DMS79 treated with DMSO at 0.1 percent for 48 hours (cell line): ENCODE measurements at places on chromosomes 3 and 15.

GRCh38 chr3:21927261-21927660, 176.3 kb upstream of the ZNF385D start:
- DNase-seq: no peak

DNA sequence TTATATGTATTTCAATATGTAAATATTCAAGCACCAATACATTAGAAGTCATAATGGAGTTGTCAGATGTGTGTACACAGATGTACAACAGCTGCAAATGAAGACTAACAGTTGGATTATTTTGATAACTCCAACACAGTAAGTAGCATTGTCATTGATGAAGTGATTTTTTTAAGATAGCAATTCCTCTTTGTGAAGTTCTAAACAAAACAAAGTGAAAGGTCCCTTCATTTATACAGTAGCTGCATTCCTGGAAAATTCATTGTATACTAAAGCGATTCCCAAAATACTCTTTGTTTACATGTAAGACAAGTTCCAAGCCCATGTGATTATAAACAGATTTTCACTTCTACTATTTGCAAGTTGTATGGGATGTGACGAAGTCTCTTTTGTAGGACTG, 114.7 kb downstream of the B3GALNT1 start:
- no peak for DNase-seq

- DNase-seq: no peak
Measured at GRCh38 chr15:75835990-75836958, 7.0 kb upstream of the UBE2Q2 start.

DNA sequence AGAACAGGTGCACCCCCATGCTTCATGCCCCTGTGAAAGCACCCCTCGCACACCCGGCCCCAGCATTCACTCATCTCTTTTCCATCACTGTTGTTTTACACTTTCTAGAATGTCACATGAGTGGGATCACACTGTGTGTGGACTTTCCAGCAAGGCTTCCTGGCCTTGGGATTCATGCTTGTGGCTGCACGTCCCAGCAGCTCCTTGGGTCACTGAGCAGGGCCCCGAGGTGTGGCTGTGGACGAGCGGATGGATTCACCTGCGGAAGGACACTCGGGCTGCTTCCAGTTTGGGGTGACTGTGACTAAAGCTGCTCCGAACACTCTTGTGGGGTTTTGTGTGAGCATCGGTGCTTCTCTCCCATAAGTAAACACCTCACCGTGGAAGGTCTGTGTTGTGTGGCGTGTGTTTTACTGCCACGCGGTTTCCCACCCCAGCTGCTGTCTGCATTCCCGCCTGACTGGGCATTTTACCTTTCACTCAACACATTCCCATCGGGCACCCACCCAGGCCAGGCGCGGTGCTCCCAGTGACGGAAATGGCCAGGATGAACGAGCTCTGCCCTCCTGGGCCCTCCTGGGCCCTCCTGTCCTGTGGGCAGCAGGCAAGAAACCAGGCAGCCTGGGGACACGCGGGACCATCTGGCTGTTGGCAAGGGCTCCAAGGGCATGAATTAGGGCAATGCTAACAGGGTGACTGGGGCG, 41.4 kb downstream of the DNAJB8 start:
- DNase-seq: no peak

DNA sequence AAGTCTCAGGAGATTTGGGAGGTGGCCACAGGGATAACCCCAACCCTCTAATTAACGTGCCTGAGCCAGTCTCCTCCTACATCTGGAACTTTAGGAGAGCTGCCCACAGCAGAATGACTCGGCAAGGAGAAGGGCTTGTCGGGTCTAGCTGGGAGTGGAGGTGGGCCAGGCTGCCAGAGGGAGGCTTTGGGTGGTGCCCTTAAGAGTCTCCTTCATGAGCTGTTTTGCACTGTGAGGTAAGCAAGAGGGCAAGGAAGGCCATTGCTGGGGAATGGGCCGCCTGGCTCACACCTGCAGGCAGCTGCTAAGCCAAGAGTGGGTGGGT, 3.6 kb upstream of the TNK2 start:
- DNase-seq: no peak

- no peak for DNase-seq
Measured at GRCh38 chr15:72902919-72903260, 119.3 kb upstream of the ADPGK start.

- no peak for DNase-seq
Measured at GRCh38 chr15:62942428-62942827, 100.1 kb upstream of the TPM1 start.

DNA sequence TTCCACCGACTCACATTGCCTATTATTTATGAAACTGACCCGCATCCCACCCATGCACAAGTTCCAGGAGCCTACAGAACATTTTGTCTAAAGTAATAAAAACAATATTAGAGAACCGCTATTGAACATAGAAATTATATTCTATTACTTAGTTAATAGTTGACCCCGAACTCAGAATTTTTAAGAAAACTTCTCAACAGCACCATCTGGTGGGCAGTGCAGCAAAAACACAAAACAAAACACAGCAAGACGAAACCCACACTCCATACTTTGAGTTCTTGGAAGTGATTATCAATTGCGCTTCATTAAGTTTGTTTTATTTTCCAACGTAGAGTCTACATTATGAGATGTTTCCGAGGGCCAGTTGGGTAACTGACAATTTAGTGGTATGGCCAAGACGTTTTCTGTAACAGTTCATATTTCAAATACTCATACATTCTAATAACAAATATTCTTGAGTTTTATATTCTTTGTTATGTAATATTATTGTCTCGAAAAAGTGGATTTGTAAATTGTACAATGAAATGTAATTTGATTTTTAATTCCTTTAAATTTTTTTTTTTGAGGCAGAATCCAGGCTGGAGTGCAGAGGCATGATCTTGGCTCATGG, 24.0 kb upstream of the C3orf70 start:
- peak; percentile 60 for DNase-seq
